ENCODE measurements at places on chromosomes 11 and 22.

DNA sequence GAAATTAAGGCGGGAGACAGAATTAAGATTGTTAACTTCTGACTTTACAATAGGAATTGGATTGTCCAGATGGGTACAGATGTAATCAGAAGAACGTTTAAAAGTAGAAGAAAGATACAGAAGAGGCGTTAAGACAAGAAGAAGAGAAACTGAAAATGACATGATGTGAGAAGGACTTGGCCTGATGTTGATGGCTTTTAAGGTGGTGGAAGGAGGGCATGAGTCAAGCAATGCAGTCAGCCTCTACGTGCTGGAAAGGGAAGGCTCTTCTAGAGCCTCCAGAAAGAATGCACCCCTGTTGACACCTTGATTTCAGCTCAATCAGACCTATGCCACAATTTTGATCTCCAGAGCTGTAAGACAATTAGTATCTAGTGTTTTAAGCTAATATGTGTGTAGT, 466.9 kb upstream of the LRRC4C start:
- no peak for DNase-seq

GRCh38 chr11:19766810-19767209, 54.2 kb downstream of the NAV2 start:
- no peak for DNase-seq

GRCh38 chr11:27907530-27907929, 200.4 kb downstream of the KIF18A start:
- no peak for DNase-seq

DNA sequence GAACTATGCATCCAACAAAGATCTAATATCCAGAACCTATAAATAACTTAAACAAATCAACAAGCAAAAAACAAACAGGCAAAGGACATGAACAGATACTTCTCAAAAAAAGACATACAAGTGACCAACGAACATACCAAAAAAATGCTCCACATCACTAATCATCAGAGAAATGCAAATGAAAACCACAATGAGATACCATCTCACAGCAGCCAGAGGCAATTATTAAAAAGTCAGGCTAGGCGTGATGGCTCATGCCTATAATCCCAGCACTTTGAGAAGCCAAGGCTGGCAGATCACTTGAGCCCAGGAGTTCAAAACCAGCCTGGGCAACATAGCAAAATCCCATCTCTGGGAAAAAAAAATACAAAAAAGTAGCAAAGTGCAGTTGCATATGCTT, 10.7 kb downstream of the SAA4 start:
- DNase-seq, result no peak

DNA sequence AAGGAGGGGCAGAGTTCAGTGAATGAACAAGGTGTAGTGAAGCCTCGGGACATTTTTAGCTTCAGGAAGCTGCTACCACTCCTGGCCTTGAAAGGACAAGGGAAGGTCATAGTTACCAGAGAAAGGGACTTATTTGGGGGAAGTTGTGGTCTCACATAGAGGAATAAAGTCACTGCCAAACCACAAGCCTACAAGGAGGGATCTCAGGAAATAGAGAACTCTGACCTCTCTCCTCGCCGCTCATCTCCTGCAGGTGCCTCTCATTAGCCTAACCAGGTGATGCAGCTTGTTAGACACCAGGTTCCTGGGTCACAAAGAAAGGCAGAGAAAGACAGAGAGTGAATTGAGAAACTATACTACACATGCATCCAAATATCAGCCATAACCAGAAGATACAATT, 14.3 kb upstream of the TOLLIP start:
- DNase-seq, result no peak

DNA sequence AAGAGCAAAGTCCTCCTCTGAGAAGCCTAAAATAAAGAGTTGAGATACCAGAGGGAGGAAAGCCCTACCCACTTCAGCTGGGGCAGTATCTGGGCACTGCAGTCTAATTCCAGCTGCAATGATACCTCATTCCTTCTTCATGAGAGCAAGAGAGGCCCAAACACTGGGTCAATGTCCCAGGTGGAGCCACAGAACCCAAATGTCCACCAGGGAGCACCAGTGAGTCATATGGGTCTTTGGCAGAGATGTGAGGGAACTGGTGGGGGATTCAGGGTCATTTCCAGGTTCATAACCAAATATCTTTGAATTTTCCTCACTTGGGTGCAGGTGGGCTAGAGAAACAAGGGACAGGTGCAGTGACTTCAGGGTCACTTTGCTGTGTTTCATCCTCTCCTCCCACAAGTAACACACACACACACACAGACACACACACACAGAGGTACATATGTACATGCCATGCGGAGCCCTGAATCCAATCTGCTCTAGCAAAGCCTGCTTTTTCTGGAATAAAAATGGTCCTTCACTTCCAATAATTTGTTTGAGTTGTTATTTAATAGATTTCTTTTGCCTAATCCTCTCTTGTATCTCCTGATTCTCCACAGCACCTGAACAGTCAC, 585.4 kb downstream of the SOX6 start:
- no peak for DNase-seq

DNA sequence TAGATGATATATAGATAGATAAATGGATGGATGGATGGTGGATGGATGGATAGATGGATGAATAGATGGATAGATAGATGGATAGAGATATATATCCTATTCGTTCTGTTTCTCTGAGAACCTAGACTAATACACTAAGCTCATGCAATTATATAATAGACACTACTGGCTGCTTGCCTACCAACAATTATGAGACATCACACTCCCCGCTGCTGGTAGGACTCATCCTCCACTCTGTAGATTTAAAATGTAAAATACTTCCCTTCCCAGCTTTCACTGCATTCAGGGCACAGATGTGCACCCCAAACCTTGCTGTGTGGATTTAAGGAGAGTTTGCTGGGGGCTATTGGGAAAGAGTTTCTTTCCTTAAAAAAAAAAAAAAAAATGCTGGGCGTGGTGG, 28.3 kb upstream of the RCN1 start:
- DNase-seq, result no peak

GRCh38 chr11:34426766-34427185, 12.0 kb upstream of the CAT start:
- no peak for DNase-seq

DNA sequence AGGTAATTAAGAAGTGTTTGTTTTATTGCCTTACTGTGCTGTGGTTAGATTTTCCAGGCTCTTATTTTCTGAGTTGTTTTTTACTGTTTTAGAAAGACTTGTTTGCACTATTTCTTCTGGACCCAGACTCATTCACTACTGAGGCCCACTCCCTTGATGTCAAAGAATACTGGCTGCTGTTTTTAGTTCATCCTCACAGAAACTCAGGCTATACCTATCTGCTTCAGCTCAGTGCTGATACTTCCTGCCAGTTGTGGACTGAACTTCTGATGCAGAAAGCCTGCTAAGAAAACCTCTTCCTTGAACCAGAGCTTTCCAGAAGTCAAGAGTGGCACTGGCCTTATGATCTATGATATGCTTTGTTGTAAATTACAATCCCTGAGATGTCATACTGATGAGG, 15.9 kb upstream of the PIK3IP1 start:
- DNase-seq, result no peak

GRCh38 chr11:119367661-119368120, 13.8 kb downstream of the USP2 start:
- no peak for DNase-seq

GRCh38 chr11:26755762-26756161, 33.9 kb upstream of the SLC5A12 start:
- no peak for DNase-seq

DNA sequence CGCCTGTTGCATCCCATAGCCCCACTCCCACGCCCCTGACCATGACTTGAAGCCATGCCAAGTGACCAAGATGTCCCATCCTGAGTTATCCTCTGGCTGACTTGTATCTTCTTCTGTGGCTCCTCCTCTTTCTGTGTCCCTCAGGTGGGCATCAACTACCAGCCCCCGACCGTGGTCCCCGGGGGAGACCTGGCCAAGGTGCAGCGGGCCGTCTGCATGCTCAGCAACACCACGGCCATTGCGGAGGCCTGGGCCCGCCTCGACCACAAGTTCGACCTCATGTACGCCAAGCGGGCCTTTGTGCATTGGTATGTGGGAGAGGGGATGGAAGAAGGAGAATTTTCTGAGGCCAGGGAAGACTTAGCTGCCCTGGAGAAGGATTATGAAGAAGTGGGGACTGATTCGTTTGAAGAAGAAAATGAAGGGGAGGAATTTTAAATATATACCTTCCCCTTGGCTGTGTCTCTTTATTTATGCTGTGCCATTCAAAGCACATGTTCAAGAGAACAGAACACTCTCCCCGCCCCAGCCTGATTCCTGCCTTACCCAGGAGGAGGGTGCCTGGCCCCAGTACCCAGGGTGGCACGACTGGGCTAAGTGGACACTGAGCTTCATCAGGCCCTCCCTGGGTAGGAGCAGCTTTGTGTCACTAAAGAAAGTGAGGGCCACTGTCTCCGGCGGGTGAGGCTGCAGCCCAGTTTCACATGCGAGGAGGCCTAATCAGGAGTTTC, 19.1 kb upstream of the USP18 start:
- no peak for DNase-seq

GRCh38 chr11:67465189-67465510, 3.9 kb downstream of the TMEM134 start:
- no peak for DNase-seq

DNA sequence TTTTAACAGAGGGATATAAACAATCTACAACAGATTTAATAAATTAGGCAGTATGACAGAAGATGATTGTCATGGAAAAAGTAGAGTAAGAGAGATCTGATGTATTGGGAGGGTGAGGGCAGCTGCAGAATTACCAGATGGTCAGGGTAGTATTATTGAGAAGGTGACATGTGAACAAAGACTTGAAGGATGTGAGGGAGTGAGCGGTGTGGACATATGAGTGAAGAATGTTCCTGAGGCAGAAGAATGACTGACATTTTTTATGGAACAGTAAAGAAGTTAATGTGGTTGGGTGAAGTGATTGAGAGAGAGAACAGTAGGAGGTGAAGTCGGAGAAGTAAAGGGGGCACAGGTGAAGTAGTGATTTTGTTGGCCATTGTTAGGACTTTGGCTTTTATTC, 42.4 kb upstream of the HIPK3 start:
- no peak for DNase-seq

GRCh38 chr11:22151649-22152197, 41.2 kb upstream of the ANO5 start:
- DNase-seq, result no peak

DNA sequence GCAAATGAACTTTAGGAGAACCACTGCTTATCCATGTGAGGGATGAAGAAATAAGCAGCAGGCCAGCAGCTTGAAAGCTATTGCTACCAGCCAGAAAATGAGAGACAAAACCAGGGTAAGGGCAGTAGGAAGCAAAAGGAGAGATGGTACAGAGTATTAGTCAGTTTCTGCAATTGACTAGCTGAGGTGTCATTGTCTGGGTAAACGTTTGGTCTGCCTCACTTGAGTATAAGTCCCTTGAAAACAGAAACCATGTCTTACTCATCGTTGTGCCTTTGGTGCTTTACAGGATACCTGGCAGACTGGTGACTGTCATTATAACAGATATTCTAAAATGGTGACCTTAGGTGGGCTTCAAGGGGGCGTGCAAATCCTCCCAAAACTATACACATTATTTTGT, 63.9 kb upstream of the USP47 start:
- no peak for DNase-seq

DNA sequence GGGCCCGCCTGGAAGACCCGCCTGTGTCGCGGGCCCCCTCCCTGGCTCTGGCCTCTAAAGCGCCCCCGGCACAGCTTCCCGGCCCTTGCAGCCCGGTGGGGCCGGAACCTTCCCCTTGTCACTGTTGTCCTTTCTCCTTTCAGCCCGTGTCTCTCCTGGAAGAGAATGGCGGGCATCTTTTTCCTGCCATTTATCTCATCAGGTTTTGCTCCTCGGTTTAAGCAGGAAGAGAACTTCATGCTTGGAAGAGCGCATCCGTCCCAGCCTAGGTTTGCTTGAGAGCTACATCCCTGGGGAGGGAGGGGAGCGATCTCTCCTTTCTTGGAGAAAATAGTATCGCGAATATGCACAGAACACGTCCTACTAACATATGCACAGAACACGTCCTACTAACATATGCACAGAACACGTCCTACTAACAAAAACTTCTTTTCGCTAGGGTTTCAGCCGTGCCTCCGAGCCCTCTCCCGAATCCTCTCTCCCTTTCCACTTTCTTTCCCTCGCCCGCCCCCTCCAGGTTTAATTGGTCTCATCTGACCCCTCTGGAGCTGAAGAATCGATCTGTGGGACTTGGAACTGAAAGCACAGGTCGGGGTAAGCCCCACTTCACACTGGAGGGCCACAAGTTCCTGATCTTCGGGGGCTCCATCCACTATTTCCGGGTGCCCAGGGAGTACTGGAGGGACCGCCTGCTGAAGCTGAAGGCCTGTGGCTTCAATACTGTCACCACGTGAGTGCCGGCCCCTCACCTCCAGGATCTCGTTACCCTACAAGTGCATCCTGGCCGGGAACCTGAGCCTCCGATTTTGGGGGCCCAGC, 1.2 kb downstream of the GLB1L3 start:
- no peak for DNase-seq

- no peak for DNase-seq
These were observed 351.4 kb downstream of the ETS1 start for GRCh38 chr11:128235958-128236357.

- no peak for DNase-seq
These were observed 490.4 kb downstream of the INSC start for GRCh38 chr11:15605094-15605493.

- no peak for DNase-seq
These were observed 9.0 kb upstream of the CCT8L2 start for GRCh38 chr22:16601437-16602223.

GRCh38 chr11:76253416-76253815, 47.1 kb upstream of the WNT11 start:
- DNase-seq, result no peak

DNA sequence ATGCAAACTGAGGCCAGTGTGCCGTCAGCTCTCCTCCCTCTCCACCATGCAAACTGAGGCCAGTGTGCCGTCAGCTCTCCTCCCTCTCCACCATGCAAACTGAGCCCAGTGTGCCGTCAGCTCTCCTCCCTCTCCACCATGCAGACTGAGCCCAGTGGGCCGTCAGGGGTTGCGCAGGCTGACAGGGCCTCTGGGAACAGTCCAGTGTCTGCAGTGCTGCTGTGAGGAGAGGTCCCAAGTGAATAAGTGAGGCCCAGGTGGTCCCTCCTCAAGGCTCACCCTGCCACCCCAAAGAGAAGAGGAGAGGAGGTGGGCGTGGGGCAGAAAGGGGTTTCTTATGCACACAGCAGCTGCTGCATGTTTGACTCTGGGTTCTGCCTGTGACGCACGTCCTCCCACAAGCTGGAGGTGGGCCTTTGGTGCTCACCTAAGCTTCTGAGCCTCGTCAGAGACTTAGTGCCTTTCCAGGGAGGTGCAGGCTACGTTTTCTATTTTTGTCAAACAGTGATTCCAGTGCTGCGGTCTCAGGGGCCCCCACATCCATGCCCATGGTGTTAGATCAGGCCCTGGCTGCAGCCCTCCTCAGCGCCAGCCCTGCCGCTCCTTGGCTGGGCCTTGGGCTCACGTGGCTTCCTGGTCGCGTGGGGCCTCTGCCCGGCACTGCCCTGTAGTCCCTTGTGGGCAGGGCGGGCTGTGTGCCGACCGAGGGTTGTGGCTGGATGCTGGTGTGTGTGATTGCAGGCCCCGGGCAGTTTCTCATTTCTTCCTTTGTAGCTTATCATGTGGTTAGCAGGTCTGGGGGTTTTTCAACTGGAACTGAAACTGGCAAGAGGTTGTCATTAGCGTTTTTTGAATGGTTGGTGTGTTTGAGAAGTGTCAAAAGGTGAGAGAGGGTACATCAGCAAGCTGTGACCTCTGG, 7.1 kb downstream of the TPCN2 start:
- no peak for DNase-seq

- peak; percentile 17 for DNase-seq
These were observed 223.8 kb downstream of the FAM76B start for GRCh38 chr11:95565724-95566141.
